ENCODE measurements at places on chromosomes 6 and 20. TPM values are rescaled to one million over a fixed set of nuclear protein-coding genes. Genes with fewer than 3 reads are reported as not detected.

Gene CSTF1
- 31.2 TPM for total RNA-seq

Gene METTL24
- 2.6 TPM for total RNA-seq

Gene SLC22A1
- total RNA-seq, result 0.26 TPM

Gene NKAPL
- total RNA-seq, result 3.3 TPM

Gene GSTA1
- total RNA-seq, result under 0.01 TPM

Gene PI3
- not detected for total RNA-seq

Gene VNN1
- not detected for total RNA-seq

All from fibroblast of lung (primary cell).